ENCODE measurements at places on chromosomes 4 and X.
A peak's percentile ranks its signal among the peaks of the same experiment; 100 is the strongest.

DNA sequence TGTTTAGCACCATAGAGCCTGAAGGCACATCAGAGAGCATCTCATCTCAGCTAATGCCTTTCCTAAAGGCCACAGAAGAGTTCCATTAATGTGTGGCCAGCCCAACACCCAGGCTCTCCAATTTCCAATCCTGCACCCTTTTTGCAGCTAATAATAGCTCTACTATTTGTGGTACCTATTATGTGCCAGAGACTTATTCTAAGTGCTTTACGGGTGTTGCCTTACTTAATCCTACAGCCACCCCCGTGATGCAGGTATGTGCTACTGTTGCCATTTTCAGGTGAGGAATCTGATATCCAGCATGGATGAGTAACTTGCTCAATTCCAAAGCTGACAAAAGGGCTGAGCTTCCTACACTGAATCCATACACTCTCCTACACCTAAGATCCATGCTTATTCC lies 217.6 kb upstream of the GALNT7 start:
- DNase-seq = no peak

DNA sequence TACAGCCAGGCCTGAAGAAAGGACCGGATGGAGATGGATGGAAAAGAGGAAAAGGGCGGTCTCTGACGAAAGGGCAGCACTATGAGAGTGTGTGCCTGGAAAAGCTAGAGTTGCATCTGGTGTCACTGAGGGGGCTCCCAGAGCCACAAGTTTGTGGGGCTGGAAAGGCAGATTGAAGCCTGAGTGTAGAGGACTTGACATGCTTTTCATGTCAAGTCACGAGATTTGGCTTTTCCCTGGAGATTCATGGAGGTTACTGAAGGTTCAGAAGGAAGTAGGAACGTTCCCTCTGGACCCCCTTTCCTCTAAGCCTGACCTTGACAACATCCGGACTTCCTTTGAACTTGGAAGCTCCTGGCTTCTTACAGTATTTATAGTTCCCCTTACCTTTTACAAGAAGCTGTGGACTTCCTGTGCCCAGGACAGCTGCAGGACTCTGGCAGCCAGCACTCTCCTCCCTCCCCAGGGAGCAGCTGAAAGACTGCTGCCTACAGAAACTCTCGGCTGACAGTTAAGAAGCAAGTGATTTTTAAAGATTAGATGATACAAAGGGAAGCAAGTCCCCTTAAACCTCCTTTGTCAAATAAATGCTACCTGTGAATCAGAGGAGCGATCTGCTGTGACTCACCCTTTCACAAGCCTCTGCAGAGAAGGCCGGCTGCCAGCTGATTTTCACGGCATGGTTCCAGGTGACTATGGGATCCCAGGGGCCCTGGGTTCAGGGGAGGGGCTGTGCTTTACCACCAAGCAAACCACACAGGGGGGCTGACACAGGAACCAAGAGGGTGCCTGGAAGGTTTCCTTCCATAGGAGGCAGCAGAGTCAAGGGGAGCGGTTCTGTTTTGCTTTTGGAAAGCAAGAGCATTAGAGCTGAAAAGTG lies 72.9 kb upstream of the STIM2 start:
- DNase-seq = no peak

DNA sequence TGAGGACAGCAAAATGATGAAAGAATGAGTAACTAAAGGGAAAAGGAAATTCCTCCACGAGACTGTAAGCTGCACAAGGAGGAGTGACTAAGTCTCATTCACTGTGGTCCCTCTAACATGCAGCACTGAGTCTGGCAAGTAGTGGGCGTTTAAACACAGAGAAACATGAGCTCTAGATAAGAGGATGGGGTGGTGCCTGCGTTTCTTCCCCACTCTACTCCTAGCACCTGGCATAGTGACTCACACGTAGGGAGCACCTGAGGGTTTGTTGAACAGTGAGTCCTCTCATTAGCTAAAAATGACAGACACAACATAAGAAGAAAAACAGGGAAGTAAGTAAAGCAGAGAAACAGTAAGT lies 105.8 kb upstream of the CBR4 start:
- DNase-seq = no peak

DNA sequence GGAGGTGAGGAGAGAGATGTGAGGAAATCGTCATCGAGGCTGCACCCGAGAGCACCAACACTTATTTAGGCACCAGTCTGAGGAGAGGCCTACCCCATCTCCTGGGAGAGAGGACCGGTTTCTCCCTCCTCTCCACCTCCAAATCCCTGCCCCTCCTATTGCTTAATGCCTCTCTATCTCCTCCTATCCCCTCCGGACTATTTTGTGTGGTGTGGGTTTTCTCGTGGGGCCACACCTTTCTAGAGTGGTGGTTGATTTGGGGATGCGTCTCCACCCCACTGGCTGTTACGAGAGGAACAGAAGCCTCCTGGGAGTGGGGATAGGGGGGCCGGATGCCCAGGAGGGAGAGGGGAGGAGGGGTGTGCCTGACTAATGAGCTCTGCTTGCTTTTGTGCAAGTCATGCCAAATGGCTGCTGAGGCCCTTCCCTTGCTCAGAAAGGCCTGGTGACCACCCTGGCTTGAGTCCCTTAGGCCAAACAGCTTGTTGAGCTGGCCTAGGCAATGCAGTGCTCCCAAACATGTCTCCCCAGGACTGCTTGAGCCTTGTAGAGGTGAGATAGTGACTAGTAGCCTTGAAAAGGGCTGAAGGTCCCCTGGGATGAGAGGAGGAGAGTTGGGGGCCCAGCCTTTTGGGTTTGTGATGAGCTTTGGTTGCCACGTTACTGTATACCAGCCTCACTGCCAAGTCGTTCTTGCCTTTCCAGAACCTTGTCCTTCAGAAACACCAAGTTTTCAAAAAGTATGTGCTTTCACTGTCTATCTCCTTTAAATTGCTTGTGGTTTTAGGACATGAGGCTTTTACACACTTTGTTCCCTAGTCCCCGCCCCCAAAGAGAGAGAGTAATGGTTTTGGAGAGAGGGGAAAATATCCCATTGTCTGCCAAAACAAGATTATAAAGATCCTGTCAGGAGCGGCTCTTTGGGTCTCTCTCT lies 1.2 kb downstream of the MSN start:
- peak; percentile 29 for DNase-seq

- DNase-seq = no peak
Measured at GRCh38 chr4:42809419-42810084, 83.0 kb upstream of the GRXCR1 start.

- DNase-seq = no peak
Measured at GRCh38 chr4:123921339-123921738, 524.7 kb downstream of the SPRY1 start.

DNA sequence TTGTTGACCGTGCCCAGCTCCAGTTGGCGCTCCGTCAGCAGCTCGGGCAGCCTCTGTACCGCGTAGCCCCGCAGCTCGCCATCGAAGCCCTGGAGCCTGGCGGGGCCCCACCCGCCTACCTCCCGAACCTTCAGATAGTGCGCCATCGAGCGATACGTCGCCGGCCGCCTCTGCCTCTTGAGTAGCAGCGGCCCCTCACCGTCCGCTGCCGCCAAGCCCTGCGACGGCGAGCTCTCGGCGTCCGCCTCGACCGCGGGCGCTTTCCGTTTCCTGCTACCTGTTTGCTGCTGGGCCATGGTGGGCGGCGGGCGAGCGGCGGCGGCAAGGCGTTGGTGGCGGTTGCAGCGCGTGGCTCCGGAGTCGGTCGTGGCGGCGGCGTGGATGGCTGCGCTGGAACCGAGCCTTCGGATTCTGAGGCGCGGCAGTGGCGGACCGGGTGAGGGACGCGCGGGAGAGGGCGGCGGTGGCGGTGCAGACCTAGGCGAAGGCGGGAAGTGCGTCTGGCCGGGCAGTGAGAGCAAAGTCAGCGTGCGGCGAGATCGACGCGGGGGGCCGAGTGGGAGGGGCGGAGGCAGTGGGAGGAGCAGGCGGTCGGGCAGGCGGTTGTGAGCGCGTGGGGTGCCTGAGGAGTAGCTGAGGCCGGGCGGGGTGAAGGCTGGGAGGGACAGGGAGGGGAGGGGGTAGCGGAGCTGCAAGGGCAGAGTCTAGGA lies at the start of gene DCAF12L1:
Gene DCAF12L1, minus strand, starts transcription at position 502 of the 710 bp plus-strand sequence. Its CDS starts 206 bp downstream, at position 296.
- no peak for DNase-seq

DNA sequence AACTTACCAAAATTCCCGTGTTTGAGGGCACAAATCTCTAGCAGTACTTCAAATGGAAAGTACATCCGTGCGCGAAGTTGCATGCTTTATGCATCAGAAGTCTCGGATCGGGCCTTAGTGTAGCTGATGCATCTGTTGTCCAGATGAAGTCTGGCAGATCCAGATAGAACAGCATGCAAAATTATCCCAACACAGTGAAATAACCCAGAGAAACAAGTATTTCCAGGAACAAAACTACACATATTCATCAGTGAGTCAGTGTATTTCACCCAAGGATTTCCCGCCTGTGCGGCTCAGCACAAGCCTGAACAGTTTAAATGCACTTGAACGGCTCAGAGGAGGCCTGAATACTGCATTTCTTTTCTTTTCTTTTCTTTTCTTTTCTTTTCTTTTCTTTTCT lies 27.4 kb upstream of the CLDN24 start:
- no peak for DNase-seq

DNA sequence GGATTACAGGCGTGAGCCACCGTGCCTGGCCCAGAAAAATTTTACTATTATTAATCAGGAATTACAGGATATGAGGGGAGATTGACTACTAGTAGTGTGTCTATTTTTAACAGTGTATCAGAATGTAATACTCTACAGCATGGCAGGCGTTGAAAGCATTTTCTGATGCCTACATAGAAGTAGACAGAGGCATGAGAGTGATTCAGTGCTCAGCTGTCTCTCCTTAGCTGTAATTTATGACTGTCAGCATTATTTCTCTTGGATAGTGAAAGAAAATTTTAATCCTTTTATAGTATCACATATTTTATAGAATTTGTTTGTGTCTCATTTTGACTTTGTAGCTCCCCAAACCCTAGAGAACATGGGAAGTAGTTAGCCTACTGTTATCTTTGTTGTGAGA lies 20.7 kb downstream of the ARHGAP24 start:
- DNase-seq = no peak

DNA sequence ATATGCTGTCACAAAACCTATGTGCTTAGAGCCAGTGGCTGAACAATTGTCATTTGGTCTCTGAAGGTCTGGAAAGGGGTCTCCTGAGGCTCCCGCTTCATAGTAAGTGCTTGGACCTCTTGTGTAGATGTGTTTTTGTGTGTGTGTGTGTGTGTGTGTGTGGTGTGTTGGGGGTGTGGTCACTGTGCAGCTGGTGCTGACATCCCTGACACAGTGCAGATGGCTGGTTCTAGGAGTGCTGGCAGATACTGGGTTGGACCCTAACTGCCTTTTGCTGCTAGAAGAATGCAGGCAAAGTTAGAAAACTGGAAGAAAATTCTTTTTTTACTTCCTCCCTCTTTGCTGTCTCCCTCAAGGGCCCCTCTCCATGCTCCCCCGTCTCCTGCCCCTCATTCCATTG lies 1872.6 kb downstream of the ARAP2 start:
- no peak for DNase-seq

DNA sequence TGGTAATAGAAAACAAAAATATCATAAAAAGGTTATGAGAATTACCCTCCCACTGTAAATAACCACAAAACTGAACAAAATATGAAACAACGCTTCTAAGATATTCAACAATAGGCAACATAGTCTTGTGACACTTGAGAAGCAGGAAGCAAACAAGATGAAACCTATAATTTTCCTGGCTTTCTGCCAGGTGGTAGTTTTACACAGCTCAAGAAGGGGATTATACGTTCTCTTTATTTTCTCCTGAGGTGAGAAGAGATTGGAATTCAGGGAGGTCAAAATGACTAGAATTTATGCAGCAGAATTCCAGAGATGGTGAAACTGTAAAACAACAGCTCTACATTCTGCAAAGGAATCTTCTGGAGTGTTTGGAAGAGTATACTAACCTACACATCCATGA lies 186.0 kb downstream of the HHIP start:
- DNase-seq = no peak

- DNase-seq = no peak
Measured at GRCh38 chr4:41212616-41213203, 1.6 kb downstream of the APBB2 start.

- DNase-seq = no peak
Measured at GRCh38 chr4:174377613-174378012, 93.9 kb downstream of the CEP44 start.

DNA sequence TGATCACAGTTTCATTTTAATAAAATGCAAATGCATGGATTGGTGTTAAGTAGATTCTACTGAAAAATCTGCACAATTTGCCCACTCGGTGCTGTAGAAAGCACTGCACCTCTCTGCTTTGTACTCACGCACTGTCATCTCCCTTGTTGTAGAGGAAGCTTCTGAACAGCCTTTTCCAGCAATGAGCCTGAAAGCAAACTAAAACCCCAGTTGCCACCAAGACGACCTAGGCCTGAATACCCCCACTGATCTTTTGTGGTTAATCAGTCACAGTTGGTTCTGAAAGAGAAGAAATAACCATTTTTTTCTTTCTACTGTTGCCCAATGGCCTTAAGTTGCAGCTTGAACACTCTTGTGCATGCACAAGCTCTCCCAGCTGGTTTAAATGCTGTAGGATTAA lies 229.8 kb downstream of the NLGN4X start:
- no peak for DNase-seq

- DNase-seq = no peak
Measured at GRCh38 chr4:3464349-3464905, 1.3 kb downstream of the DOK7 start.

- DNase-seq = peak; percentile 82
Measured at GRCh38 chrX:49155243-49155899, 7.2 kb upstream of the MAGIX start.

DNA sequence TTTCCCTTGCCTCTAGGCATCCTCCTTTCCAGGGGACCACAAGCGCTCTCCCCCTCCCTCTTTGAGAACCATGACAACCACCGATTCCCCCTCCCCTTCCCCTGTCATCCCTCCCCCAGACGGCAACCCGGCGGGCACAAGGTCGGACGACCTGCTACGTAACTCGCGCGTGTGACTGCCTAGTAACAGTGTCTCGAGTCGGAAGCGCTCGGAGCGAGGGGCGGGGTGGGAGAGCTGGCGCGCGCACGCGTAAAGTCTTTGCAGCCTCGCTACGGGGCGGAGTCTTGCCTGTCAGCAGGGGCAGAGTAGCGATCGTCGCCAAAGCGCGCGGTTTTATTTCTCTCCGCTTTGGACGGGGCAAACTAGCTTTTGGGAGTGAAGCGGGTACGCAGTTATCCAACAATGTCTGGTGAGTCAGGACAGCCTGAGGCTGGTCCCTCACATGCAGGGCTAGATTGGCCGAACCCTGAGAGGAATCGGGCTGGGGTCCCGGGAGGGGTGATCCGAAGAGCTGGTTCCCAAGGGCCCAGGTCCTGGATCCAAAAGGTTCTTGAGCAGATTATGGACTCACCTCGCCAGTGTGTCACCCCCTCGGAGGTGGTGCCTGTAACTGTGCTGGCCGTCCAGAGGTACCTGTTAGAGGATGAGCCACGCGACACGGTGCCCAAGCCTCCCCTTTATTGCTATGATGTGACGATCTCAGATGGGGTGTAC lies at the start of gene RADX:
Gene RADX, plus strand, starts transcription at position 300 of the 714 bp plus-strand sequence. Its CDS starts 103 bp downstream, at position 403.
- peak; percentile 34 for DNase-seq

DNA sequence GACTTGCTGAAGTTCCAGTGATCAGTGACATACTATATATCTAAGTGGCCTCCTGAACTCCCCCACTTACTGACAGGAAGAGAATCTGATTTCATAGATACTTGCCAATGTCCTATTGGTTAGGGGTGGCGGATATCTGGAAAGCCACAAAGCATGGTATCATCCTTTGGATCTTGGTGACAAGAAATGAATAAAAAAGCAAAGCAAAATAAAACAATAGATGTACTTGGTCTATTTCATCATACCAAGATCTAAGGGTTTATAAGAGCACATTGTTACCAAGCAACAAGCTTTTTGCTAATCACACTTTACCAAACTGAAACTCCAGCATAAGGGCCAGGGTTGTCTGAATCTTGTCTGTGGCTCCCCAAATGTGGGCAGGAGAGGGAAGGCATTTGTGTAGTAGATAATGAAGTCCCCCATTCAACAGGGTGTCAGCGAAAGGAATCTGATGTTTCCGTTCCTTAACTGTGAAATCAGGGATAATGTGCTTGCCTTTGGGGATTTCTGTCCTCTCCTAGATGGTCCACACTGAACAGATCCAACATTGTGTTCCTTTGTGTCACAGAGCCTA lies 125.0 kb upstream of the SMIM10 start:
- no peak for DNase-seq
